Uterus (tissue), 4 donors: ENCODE measurements at places on chromosomes 2 and 18.

- H3K36me3 ChIP-seq, result no peaks in the 10 kb centered on the region
- no peak for DNase-seq
- H3K4me3 ChIP-seq, result no peak overlapping the region
Observed at GRCh38 chr2:83730223-83730622, 728.9 kb downstream of the SUCLG1 start.

DNA sequence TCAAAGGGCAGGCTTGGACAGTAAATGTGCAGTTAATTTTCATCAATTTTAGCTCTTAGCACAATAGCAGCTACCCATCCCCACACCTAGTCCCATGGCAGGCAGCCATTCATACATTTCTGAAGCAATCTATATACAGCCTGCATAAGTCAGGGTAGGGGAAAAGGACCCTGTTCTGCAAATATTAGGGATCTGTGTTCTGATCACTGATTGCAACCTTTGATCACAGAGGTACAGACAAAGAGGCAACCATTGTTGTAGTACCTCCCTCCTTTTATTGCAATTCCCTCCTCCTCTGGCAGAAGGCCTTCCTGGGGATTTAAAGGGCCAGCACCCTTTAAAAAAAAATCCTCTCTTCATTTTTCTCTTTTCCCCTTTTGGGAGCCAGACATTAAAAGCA is 58.3 kb downstream of the KANSL1L start:
- H3K27me3 ChIP-seq, result no peaks in the 10 kb centered on the region
- H3K36me3 ChIP-seq, result no peaks in the 10 kb centered on the region
- no peak overlapping the region for H3K27ac ChIP-seq
- DNase-seq, result no peak
- no peaks in the 10 kb centered on the region for H3K4me1 ChIP-seq

- H3K36me3 ChIP-seq, result no peaks in the 10 kb centered on the region
- H3K4me3 ChIP-seq, result no peak overlapping the region
- no peaks in the 10 kb centered on the region for H3K27me3 ChIP-seq
- peak; percentile 25 for DNase-seq
Observed at GRCh38 chr2:62306751-62307468, 111.0 kb downstream of the B3GNT2 start.

GRCh38 chr2:128594953-128595677 is 276.4 kb upstream of the HS6ST1 start:
- no peak overlapping the region for H3K27ac ChIP-seq
- H3K4me1 ChIP-seq, result no peaks in the 10 kb centered on the region
- no peaks in the 10 kb centered on the region for H3K27me3 ChIP-seq
- no peaks in the 10 kb centered on the region for H3K36me3 ChIP-seq

DNA sequence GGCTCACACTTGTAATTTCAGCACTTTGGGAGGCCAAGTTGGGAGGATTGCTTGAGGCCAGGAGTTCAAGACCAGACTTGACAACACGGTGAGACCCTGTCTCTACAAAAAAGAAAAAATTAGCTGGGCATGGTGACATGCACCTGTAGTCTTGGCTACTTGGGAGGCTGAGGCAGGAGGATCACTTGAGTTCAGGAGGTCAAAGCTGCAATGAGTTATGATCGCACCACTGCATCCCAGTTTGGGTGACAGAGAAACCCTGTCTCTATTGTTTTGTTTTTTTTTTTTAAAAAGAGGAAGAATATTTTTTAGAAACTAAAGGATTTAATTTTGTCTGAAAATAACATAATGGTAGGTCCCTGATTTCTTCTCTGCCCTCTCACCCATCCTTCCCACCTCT is 79.4 kb upstream of the TMEM200C start:
- no peaks in the 10 kb centered on the region for H3K27me3 ChIP-seq
- H3K4me3 ChIP-seq, result no peak overlapping the region
- no peak overlapping the region for H3K27ac ChIP-seq
- DNase-seq, result no peak

DNA sequence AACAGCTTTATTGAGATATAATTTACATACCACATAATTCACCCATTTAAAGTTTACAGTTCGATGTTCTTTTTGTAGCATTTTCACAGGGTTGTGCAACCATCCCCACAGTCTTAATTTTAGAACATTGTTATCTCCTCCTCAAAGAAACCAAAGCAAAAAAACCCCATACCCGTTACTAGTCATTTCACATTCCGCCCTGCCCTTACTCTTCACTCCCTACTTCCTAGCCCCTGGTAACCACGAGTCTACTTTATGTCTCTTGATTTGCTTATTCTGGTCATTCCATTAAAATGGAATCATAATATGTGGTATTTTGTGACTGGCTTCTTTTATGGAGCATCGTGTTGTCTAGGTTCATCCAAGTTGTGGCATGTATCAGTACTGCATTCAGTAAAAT is 137.7 kb downstream of the TANC1 start:
- peaks cover 10% of the 10 kb centered on the region for H3K4me1 ChIP-seq
- no peaks in the 10 kb centered on the region for H3K36me3 ChIP-seq
- no peak for DNase-seq
- H3K27me3 ChIP-seq, result no peaks in the 10 kb centered on the region
- H3K27ac ChIP-seq, result peak overlapping the region; percentile 34

GRCh38 chr2:231614559-231615057 is 21.9 kb downstream of the TEX44 start:
- no peaks in the 10 kb centered on the region for H3K27me3 ChIP-seq
- H3K27ac ChIP-seq, result peak overlapping the region; percentile 99
- peaks cover 21% of the 10 kb centered on the region for H3K4me1 ChIP-seq
- H3K36me3 ChIP-seq, result no peaks in the 10 kb centered on the region
- peak; percentile 70 for DNase-seq
